ENCODE measurements at places on chromosomes 5 and 9. TPM values are rescaled to one million over a fixed set of nuclear protein-coding genes. Genes with fewer than 3 reads are reported as not detected.

IL3 gene
- not detected for total RNA-seq

LPAR1 gene
- total RNA-seq: 21.4 TPM

SLCO4C1 gene
- total RNA-seq: not detected

NR4A3 gene
- total RNA-seq: 2.9 TPM

PCDHB11 gene
- 0.08 TPM for total RNA-seq

SLC2A8 gene
- total RNA-seq: 16.3 TPM

ANKRD31 gene
- not detected for total RNA-seq

LCN9 gene
- total RNA-seq: not detected

Data from A549 treated with Mapracorat at 1 μM for 4 hours (cell line).